ENCODE measurements at places on chromosomes 7 and 10.

GRCh38 chr7:106260136-106260561 is 24.6 kb downstream of the NAMPT start:
- no peak for DNase-seq

DNA sequence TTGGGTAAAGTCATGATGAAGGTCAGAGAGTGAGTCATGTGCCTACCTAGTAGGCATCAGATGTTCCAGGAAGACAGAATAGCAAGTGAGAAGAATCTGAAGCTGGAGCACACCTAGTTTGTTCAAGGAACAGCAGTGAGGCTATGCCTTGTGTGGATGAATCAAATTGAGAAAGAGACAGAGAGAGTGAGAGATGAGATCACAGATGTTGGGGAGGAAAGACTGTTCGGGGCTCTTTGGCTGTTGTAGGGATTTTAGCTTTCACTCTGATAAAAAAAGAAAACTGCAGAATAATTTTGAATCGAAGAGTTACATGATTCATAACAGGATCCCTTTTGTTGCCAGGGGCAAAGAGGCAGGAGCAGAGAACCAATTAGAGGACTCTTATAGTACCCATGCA is 6.3 kb downstream of the LIPF start:
- no peak for DNase-seq

- no peak for DNase-seq
Measured at GRCh38 chr7:88789480-88790064, 6.0 kb downstream of the TEX47 start.

GRCh38 chr10:109886037-109886780 is 37.1 kb downstream of the XPNPEP1 start:
- no peak for DNase-seq

GRCh38 chr10:1612908-1613307 is 124.4 kb downstream of the ADARB2 start:
- DNase-seq, result no peak

DNA sequence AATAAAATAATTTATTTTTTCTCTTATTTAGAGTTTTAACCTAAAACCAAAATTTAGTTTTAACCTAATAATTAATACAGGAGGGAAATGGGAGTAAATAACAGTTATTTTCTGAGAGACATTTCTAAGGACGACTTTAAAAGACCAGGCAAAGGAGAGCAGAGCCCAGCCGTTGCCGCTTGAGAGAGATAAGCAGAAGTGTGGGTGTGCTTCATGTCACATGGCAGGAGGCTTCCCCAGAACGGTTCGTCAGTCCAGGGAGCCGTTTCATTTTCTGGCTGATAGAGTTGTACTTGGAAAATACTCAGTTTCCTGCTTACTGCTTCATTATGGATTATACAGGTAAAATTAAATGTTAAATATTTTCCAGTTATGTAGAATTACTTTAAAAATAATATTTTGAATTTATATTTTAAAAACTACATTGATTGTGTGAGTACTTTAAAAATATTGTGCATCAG is 61.4 kb downstream of the ST7 start:
- DNase-seq, result no peak

DNA sequence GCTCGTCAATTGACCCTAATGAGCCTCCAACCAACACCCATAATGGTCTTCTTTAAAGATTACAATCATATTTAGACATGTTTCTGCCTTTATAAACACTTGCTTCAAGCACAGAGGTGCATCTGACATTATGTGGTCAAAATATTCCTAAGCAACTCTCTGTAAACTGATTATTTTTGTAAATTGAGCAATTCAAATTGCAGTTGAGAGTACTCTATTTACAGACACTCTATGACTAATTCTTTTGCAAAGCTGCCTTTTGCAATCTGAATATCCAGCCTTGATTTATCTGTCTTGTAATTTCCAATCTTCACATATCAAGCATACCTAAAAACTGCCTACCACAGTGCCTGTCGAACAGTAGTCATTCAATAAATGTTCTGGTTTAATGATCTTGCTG is 112.0 kb downstream of the PDE1C start:
- no peak for DNase-seq

DNA sequence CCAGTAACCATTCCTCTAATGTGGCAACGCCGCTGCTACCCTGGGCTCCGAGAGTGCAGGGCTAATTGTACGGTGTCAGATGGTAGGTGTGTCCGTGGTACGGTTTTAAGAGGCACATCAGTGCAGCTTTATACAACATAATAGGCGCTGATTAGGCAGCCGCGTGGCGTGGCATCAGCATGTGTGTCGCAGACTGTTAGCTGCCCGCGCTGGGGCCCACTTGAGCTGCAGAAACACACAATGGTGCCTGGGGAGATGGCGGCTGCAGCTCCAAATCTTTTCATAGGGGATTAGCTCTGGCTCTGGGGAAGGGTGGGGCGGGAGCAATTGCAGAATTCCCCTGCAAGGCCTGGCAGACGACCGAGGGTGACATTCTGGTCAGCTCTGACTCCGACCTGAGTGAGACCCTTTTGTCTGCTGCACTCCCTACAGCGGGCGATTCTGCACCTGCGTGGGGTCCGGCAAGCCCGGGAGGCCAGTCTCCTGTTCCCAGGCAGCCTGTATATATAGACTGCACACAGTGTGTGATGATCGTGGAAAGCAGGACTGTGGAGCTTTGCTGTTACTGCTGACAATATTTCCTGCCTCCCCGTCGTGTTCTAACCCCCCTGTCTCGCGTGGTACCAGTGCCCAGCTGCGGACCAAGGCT is 722.7 kb upstream of the CELF2 start:
- no peak for DNase-seq

- no peak for DNase-seq
Measured at GRCh38 chr10:3066317-3067117, 831 bp upstream of the PFKP start.

GRCh38 chr7:2936891-2937580 is 92.9 kb upstream of the GNA12 start:
- no peak for DNase-seq
